B cell (primary cell): ENCODE measurements at places on chromosomes 7 and 10.

DNA sequence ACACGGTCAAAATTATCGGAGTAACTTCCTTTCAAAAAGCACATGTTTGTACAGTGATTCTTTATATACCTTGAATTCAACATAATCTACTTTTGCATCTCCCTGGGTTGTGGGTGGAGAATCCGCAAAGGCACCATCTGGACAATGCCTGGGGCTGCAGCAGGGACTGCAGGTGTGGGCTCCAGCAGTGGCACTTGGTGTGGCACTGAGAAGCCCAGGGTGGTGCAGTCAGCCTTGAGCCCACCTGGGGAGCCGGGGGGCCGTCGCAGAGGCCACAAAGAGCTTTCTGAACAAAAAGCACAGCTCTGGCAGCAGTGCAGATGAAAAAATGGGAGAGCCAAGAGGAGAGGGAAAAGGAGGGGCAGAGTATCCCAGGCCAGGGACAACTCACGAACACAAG lies 22.2 kb downstream of the PARD3 start:
- H3K4me1 ChIP-seq = no peaks in the 10 kb centered on the region
- no peak overlapping the region for H3K27ac ChIP-seq
- DNase-seq = no peak
- no peaks in the 10 kb centered on the region for H3K36me3 ChIP-seq

- H3K36me3 ChIP-seq = no peaks in the 10 kb centered on the region
- H3K27me3 ChIP-seq = peaks cover 4% of the 10 kb centered on the region
- no peak overlapping the region for H3K4me3 ChIP-seq
- no peaks in the 10 kb centered on the region for H3K4me1 ChIP-seq
- no peak overlapping the region for H3K27ac ChIP-seq
- DNase-seq = no peak
Measured at GRCh38 chr7:46015107-46015868, 94.2 kb upstream of the IGFBP3 start.

- DNase-seq = no peak
- H3K4me1 ChIP-seq = no peaks in the 10 kb centered on the region
- no peak overlapping the region for H3K27ac ChIP-seq
- H3K36me3 ChIP-seq = no peaks in the 10 kb centered on the region
- H3K4me3 ChIP-seq = no peak overlapping the region
Measured at GRCh38 chr7:137798073-137798763, 48.6 kb downstream of the DGKI start.

DNA sequence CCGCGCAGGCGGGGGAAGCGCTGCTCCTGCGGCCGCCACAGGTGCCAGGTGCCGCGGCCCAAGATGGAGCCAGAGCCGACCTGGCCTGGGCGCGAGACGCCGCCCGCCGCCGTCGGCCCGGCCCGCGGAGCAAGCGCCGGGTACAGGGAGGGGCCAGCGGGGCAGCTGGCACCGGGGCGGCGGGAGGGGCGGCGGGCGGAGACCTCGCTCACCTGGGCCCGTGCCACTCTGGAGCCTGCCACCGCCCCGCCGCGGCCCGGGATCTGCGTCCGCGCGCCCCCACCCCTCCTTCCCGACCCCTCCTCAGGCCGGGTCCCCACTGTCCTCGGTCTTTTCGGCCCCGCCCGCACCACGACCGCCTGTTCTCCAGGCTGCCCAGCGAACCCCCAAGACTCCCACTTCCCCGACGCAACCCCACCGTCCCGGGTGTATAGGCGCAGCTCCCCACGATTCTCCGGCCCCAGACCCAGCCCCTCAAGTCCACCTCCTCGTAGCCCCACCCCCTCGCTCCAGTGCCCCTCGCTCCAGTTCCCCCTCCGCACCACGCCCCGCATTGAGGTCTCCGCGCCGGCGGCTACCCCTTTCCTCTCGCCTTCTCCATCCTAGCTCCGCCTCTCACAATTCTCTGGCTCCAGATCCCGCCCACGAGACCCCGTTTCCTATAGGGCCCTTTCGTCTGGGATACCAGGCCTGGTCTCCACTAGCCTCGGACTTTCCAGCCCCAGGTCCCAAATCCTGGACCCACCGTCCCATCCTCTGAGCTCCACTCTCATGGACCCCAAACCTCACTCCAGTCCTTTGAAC lies at the start of gene GPRIN2:
Gene GPRIN2 (minus strand): TSS at position 144 of the 804 bp plus-strand sequence. CDS start 5,922 bp downstream, outside the sequence.
- H3K27me3 ChIP-seq = peaks cover 3% of the 10 kb centered on the region
- no peaks in the 10 kb centered on the region for H3K36me3 ChIP-seq
- H3K27ac ChIP-seq = no peak within 1 kb of the TSS
- no peak within 1 kb of the TSS for H3K4me3 ChIP-seq

DNA sequence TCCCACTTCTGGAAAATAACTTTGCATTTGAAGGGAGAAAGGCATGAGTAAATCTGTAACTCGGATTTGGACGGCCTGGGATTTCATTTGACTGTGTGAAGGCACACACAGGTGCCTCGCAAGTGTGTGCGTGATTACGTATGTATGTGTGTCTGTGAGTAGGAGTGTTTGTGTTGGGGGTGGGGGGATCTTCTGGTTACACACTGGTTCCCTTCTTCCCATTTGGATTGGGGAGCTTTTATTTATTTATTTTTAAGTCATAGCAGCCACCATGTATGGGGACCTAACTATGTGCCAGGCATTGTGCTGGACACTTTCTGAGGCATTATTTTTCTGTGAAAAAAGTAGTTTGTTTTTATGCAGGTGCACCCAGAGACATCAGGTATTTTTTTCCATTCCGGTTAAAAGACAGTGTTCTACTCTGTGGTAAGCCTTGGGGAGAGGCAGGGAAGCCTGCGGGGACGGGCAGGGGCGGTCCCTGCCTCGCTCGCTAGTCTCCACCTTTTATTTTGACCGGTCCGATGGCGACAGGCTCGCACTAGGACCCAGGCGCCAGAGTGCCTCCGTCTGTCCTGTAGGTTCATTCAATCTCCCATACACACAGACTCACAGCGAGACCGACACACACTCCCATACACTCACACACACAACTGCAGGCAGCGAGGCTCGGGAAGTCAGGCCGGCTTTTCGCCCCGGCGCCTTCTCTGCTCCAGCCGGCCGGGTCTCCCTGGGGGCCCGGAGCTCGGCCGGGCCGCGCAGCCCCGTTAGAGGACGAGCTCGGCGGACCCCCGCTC lies at the start of gene MXI1:
Gene MXI1 (plus strand): TSS at position 595 of the 794 bp plus-strand sequence. CDS start 204 bp downstream, outside the sequence.
- H3K27ac ChIP-seq = peak within 1 kb of the TSS; percentile 45
- H3K4me1 ChIP-seq = peaks cover 15% of the 10 kb centered on the region
- peak within 1 kb of the TSS; percentile 60 for H3K4me3 ChIP-seq
- DNase-seq = peak; percentile 57
- no peaks in the 10 kb centered on the region for H3K27me3 ChIP-seq
- H3K36me3 ChIP-seq = no peaks in the 10 kb centered on the region
